Thoracic aorta (tissue), 2 donors: ENCODE measurements at places on chromosomes 6 and 20.

DNA sequence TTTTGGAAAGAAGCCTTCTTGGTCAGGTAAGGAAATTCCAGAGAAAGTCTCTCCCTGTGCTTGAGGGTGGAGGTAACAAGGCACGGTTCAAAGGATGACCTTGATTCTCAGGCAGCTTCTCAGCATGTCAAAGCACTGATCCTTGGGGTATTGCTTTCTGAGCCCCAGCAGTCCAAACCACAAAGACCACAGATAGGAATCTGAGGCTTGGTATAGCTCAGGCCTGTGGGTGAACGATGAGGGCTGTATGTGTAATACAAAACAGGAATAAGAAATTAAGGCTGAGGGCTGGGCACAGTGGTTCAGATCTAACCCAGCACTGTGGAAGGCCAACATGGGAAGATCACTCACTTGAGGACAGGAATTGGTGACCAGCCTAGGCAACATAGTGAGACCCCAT, 70.2 kb upstream of the SLC22A1 start:
- DNase-seq: no peak

- DNase-seq: no peak
Observed at GRCh38 chr6:73227606-73228255, 2.4 kb upstream of the KHDC1L start.

DNA sequence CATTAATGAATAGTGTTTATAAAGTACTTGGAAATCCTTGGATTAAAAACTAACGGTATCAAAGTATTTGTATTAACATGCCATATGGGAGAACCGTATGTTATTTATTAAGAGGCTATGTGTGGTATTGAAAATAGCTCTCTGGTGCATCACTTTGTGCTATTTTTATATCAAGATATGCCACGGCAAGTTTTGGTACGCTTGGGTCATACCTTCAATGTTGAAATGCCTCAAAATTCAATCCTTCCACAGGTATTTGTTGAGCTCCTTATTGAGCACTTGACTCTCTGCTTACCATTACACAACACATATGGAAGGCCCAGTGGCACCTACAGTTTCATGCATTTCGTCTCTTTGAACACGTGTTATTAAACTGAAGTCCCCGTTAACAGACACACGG, 647.9 kb downstream of the KIF16B start:
- no peak for DNase-seq

GRCh38 chr6:170128346-170128745, 162.5 kb downstream of the DLL1 start:
- no peak for DNase-seq

GRCh38 chr6:82616386-82617028, 252.9 kb downstream of the TPBG start:
- DNase-seq: no peak

- DNase-seq: no peak
Observed at GRCh38 chr6:143107911-143108761, 47.4 kb downstream of the AIG1 start.

GRCh38 chr6:144327081-144327480, 41.9 kb downstream of the UTRN start:
- DNase-seq: no peak

GRCh38 chr6:156107624-156108101, 652.0 kb upstream of the NOX3 start:
- DNase-seq: no peak

GRCh38 chr20:22438926-22439325, 145.4 kb downstream of the FOXA2 start:
- no peak for DNase-seq

DNA sequence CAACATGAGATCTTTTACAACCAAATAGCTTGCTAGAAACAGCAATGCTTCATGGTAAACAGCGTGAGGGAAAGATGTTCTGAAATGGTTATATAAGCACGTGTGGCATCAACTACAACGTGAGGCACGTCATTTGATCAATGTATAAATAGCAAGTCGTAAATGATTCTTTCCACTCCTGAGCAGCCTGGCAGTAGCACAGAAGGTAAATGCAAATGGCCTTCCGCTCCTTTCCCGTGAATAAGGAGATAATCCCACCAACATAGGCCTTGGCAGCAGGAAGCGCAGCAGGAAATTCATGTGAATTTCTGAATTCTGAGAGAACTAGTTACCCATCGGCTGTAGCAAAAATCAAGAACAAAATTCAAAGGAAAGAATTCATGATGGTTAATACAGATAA, 17.0 kb downstream of the RPS6KA2 start:
- no peak for DNase-seq

DNA sequence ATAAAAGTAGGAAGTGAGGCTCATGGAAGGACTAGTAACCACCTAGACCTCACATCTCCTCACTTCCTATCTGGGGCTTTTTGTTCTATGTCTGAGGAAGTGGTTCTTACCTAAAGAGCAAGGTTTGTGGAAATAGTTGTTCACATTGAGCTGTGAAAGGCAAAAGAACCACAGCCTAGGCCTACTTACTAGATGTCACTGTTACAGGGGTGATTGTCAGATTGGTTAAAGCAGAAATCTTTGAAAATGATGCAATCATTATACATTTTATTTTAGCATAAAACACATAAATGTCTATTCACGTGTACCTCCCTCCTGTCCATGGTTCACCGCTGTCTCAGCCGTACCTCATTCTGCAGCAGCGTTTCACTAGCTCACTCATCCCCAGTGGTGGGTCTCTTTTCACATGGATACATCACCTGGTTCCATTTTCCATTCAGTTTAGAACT, 268.8 kb downstream of the TMEM242 start:
- no peak for DNase-seq

GRCh38 chr6:104539173-104539572, 320.5 kb downstream of the HACE1 start:
- DNase-seq: no peak

- no peak for DNase-seq
Observed at GRCh38 chr6:142296975-142297604, 4.7 kb upstream of the ADGRG6 start.

DNA sequence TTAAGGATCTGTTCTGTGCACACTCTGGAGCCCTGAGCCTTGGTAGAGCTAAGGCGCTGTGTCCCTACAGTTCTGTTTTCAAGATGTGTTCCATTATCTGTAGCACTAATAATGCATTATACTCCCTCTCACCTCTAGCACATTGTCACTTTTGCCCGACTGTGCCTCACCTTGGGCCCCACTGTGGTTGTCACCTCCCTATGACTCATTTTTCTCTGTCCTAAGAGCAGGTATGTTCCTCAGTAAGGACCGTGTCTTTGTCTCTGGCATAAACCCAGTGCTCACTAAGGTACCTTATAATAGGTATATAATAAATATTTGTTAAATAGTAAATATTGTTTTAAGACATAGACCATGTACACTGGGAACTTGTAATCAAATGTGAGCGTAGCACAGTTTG, 942.5 kb upstream of the CITED2 start:
- DNase-seq: no peak

GRCh38 chr6:53925891-53926290, 131.1 kb downstream of the LRRC1 start:
- DNase-seq: no peak

DNA sequence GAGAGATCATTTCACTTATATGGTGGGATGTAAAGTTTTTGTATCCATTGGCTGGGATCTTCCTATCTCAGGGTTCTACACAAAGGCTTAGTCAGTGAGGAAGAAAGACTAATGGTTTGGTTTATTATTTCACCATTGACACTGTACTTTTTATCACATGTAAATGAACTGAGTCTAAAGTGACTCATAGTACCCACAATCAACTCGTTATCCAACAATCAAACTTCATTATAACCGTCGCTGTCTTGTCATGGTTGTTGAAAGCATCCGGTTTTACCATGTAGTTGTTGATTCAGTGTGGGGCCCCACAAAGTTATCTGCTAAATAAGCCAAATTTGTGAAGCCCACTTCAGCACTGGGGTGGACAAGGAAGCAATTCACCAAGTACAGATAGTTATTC, 55.8 kb upstream of the MTRF1L start:
- DNase-seq: no peak

DNA sequence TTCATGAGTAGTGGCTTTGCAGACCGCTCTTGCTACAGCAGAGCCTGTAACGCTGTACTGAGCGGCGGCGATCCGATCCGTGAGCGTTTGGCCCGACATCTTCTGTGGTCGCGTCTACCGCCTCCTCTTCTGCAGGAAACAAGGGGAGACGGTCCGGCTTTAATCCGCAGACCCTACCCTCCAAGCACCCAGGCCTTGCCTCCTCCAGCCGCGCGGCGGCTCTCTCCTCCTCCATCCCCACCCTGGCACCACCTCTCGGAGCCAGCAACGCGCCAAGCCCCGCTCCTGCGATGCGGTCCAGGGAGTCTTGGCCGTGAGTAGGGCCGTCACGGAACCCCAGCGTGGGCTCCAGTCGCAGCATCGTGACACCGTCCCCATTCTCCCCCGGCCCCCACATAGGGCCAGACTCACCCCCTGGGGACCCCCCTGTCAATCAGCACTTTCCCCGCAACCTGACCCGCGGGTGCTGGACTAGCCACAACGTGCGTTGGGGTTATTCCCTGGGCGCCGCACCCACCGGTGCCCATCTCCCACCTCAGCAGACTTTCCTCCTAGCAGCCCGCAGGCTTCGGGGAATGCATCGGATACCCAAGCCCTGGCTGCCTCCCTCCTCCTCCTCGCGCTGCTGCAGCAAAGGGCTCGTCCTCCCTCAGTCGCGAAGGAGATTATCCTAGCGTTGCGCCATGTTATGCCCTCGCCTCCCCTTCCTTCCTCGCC, 914 bp downstream of the SNAP91 start:
- DNase-seq: no peak

GRCh38 chr6:133871131-133871530, 17.8 kb upstream of the TCF21 start:
- no peak for DNase-seq

- DNase-seq: no peak
Observed at GRCh38 chr6:36752187-36752885, 54.7 kb downstream of the RAB44 start.

DNA sequence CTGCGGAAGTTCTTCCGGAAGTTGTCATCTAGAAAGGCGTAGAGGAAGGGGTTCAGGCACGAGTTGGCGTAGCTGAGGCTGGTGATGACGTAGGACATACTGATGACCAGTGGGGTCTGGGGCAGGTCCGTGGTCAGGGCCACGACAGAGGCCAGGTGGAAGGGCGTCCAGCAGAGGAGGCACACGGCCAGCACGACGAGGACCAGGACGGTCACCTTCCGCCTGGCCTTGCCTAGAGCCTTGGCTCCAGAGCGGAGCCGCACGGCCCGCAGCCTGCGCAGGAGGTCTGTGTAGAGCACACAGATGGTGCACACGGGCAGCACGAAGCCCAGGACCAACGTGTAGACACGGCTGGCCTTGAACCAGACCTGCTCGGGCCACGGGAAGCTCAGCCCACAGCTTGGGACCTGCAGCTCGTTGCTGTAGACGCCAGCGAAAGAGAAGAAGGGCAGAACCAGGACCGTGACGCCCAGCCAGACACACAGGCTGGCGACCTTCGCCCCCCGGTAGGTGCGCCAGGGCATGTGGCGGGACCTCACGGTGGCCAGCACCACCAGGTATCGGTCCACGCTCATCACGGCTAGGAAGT, 1.4 kb downstream of the NPBWR2 start:
- DNase-seq: no peak

DNA sequence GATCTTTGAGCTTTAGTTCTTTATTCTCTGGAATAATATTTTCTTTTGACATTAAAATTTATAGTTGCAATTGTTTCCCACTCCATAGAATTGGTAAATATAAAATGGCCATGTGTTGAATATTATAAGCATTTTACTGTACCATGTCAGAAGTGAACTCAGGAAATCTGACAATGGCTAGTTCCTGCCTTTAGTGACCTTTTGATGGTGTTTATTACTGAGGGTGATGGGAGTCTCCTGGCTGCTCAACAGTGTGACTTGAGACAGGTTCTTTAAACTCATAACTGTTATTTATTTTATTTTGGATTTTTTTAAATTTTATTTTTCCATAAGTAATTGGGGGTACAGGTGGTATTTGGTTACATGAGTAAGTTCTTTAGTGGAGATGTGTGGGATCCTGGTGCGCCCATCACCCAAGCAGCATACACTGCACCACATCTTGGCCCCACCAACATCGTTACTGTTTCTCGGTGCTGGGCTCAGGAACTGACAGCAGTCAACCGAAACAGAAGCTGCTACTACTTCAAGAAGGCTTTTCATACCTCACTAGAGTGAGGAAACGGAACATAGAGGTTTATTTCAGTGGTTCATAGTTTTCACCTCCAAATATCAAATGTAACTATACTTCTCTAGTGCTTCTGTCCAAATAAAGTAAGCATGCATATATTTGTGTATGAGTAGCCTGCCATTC, 90.4 kb downstream of the PLEKHG1 start:
- no peak for DNase-seq

DNA sequence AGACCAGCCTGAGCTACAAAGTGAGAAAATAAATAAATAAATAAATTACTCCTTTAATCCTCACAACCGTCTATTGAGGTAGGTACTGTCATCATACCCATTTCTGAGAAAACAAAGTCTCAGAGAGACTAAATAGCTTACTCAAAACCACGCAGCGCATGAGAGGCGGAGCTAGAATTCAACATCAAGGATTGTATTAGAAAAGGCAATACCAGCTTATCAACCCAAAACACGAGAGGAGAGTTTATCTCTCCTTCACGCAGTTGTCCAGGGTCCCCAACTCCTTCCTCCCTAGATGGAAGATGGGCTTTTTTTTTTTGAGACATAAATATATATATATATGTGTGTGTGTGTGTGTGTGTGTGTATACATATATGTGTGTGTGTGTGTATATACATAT, 12.2 kb downstream of the HNF4A start:
- no peak for DNase-seq

DNA sequence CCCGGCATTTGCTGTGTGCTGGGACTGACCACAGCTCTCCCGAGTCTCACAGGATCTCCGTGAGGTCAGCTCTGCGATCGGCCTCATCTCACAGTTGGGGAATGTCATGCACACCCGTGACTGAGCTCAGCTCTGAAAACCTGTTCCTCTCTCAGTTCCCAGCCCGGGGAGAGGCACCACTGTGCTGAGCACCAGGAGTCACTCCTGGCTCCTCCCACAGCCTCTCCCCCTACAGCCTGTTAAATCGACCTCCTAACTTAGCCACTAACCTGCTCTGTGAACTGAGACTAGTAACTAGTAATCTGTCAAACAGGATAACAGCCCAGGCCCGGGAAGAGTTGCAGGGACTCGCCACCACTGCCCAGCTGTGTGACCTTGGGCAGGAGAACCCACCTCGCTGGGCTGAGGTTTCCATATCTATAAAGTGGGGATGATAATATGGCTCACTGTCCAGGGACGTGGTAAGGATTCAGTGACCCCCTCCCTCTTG, 20.1 kb upstream of the NOL4L start:
- DNase-seq: no peak

DNA sequence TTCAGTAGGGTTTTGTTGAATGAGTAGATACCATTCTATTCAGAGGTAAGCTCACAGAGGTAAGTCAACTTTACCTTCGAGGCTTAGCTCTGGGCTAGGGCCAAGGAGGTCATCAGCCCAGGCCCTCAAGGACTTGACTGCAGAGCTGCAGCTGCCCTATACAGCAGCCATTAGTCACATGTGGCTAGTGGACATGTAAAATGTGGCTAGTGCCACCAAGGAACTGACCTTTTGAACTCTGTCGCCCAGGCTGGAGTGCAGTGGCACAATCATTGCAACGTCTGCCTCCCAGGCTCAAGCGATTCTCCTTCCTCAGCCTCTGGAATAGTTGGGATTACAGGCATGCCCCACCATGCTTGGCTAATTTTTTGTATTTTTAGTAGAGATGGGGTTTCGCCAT, 47.9 kb upstream of the EPB41L1 start:
- no peak for DNase-seq
